ENCODE measurements at places on chromosomes 6 and 20.

GRCh38 chr20:53918949-53919361, 151.4 kb downstream of the BCAS1 start:
- no peak for DNase-seq

DNA sequence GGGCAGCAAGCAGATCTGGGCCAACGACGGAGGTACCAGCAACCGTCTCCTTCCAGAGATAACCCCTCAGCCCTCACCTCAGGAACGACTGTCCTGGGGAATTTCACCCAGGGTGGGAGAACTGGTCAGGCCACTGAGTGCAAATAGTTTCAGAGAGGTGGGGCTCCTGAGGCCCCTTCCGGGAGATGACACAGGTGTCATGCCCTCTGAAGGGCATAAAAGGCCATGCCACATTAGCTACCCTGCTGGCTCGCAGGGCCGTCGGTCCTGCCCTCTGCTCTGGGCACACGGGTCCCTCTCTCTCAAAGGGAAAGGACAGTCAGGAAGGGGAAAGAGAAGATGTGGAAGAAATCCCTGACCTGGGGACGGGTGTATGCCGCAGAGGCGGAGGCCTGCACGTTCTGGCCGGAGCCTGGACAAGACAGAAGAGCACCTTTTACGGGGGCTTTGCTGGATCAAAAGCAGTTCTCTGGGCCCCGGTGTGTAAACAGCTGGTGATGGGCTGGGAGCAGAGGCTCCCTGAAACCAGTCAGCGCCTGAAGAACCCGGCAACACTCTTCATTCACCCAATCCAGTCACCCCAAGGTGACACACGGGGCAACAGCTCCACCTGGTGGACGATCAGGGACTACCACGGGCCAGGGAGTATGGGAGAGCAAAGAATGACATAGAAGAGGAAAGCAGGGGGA, 6.4 kb upstream of the TAF8 start:
- peak; percentile 86 for DNase-seq

GRCh38 chr20:8526610-8527009, 394.5 kb downstream of the PLCB1 start:
- no peak for DNase-seq

GRCh38 chr6:72941751-72942150, 283.5 kb downstream of the KHDC1L start:
- DNase-seq = no peak

GRCh38 chr20:20371083-20371482, 3.2 kb downstream of the INSM1 start:
- no peak for DNase-seq

GRCh38 chr20:47508278-47508677, 6.6 kb downstream of the NCOA3 start:
- DNase-seq = no peak

Measured in GM13976 (cell line).